ENCODE measurements at places on chromosomes 5 and 9.

- DNase-seq: no peak
These were observed 118.7 kb downstream of the TENT4A start for GRCh38 chr5:6831678-6832671.

DNA sequence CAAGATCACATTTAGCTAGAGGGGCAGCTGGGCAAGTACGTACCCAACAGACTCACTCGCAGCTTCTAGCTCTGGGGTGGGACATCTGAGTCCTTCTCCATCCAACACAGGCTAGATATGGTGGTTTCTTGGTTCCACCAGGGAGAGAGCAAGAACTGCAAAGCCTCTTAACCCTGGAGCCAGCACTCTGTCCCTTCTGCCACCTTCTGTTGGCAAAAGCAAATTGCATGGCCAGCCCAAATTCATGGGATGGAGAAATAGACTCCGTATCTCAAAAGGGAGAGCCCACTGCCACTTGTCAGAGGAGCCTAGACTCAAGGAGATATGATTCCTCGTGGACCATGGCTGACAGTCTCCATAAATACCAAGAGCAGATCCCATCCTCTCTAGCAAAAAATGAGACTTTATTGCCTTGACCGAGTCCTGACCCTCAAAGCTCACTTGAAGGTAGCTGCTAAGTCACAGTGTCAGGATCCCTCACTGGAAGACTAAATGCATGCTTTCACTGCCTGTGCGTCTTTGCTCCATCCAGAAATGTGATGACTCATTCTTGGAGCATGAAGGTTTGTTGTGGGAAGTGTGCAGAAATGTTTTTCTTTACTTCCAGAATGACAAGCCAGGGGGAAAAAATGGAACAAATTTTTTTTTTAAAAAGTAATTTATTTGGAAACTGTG, 28.8 kb upstream of the ROR2 start:
- DNase-seq: no peak

GRCh38 chr5:96254980-96255691, 177.9 kb downstream of the PCSK1 start:
- no peak for DNase-seq

DNA sequence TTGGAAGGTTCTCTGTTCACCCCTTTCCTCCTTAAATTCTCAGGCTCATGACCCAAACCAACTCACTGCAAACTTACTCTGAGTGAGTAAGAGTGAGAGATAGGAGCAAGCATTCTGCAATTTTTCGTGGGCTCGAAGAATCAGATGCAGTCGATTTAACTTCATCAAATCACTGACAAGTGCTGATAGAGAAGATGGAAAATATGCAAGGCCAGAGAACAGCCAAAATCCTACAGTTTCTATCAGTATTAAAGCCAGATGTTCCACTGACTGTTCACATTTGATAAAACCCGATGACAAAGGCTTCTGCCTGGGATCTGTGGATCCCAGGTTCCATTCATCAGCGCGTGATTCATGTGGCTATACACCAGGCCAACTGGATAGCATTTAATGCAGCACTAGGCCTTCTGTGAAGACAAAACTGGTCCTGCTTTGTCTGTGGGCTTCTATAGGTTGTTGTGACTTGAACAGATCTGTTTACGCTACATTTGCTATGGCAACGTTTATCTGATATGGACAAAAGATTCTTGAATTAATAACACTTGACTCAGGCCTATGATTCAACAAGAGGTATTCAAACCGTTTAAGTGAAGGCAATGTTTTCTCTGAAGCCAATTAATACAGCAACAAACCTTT, 251.2 kb downstream of the NFIB start:
- DNase-seq: no peak

GRCh38 chr5:170362102-170362501, 27.1 kb downstream of the KCNMB1 start:
- no peak for DNase-seq

Data from stimulated activated CD4-positive, alpha-beta T cell treated with anti-CD3 and anti-CD28 coated beads, Interleukin-4, amount 100 ng/mL, for 24 hours (primary cell).